ENCODE measurements at places on chromosomes 7 and 10.

DNA sequence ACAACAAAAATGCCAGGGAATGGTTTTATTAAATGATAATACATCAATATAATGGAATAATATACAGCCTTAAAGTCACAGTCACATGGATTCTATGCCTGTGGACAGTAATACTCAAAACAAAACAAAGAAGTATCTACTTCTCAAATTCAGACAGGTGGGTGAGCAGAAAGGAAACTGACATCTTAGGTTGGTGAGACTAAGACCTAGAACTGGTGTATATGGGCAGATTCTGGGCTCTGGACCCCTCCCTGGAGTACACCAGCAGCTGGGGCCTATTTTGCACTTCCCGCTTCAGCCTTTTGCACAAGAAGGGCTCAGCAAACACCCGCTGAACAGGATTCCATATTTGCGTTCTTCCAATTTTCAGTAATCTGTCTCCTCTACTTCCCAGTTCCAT lies 5.4 kb upstream of the FIS1 start:
- peaks cover 17% of the 10 kb centered on the region for H3K4me1 ChIP-seq
- H3K36me3 ChIP-seq: no peaks in the 10 kb centered on the region
- no peak overlapping the region for H3K27ac ChIP-seq

DNA sequence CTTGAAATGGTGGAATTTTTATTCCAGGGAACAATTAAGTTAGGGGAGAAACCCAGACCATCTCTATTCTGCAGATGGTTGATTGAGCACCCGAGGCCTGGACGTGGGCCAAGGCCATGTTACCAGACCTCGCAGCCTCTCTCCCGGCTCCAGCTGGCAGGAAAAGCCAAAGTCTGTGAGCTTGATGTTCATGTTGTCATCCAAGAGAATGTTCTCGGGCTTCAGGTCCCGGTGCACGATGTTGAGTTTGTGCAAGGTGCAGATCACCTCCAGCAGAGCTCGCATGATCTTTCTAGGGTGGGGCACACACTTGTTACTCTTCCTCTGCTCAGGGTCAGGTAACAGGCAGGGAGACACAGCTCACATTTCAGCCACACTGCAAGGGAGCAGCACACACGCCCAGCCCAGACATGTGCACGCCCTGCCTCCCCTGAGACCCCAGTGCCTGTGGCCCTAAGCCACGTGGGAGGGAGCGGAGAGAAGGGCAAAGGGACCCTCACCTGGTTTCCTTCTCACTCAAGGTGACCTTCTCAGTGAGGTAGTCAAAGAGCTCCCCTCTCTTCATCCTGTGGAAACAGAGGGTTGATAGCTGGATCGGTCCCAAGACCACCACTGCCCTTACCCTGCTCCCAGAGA lies 9.5 kb downstream of the PHKG1 start:
- H3K27me3 ChIP-seq: no peaks in the 10 kb centered on the region
- H3K36me3 ChIP-seq: no peaks in the 10 kb centered on the region

GRCh38 chr7:158416283-158416933 lies 171.2 kb downstream of the PTPRN2 start:
- no peak overlapping the region for H3K4me3 ChIP-seq
- no peak for DNase-seq
- no peaks in the 10 kb centered on the region for H3K36me3 ChIP-seq
- no peaks in the 10 kb centered on the region for H3K4me1 ChIP-seq
- H3K27ac ChIP-seq: no peak overlapping the region

DNA sequence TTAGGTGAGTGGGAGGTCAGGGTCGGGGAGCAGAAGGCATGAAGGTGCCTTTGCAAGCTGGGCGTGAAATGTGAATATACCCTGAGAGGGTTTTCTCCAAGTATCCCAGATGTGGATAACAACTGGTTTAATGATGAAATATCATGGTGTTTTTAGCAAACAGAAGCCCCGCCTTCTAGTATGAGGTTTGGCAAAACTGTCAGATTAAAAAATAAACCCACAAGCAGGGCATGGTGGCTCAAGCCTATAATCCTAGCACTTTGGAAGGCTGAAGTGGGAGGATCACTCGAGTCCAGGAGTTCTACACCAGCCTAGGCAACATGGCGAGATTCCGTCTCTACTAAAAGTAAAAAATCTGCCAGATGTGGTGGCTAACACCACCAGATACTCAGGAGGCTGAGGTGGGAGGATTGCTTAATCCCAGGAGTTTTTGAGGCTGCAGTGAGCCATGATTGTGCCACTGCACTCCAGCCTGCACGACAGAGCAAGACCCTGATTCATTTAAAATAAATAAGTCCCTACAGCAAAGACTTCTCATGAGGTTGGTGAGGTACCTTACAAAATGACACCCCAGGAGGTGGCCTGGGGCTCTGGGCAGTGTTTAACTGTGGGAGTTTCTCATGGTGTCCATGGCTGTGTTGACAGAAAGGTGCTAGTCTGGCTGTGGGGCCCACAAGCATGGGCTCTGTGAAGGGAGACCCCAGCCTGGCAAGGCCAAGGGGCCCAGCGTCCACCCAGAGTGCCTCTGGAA lies 6.7 kb upstream of the PWWP2B start:
- peaks cover 10% of the 10 kb centered on the region for H3K4me1 ChIP-seq
- H3K36me3 ChIP-seq: no peaks in the 10 kb centered on the region
- H3K27me3 ChIP-seq: no peaks in the 10 kb centered on the region
- DNase-seq: no peak

DNA sequence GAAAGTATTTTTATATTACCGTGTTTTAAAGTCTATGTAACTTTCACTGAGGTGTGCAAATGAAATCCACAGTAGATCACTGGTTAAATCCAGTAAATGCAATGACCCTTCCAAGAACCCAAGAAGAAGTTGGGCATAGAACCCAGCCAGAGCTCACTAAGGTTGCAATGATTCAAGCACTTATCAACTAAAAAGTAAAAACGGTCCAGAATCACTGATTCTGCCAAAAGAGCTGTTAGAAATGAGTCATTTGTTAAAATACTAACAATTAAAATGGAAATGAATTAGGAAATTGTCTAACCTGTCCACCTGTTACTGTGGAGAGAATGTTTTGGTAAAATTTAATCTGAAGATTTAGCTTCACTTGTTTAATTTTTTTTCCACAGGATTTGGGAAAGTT lies 74.4 kb downstream of the ANK3 start:
- DNase-seq: no peak
- peaks cover 9% of the 10 kb centered on the region for H3K4me1 ChIP-seq
- no peaks in the 10 kb centered on the region for H3K36me3 ChIP-seq
- no peak overlapping the region for H3K4me3 ChIP-seq
- H3K27me3 ChIP-seq: no peaks in the 10 kb centered on the region
- H3K27ac ChIP-seq: no peak overlapping the region

DNA sequence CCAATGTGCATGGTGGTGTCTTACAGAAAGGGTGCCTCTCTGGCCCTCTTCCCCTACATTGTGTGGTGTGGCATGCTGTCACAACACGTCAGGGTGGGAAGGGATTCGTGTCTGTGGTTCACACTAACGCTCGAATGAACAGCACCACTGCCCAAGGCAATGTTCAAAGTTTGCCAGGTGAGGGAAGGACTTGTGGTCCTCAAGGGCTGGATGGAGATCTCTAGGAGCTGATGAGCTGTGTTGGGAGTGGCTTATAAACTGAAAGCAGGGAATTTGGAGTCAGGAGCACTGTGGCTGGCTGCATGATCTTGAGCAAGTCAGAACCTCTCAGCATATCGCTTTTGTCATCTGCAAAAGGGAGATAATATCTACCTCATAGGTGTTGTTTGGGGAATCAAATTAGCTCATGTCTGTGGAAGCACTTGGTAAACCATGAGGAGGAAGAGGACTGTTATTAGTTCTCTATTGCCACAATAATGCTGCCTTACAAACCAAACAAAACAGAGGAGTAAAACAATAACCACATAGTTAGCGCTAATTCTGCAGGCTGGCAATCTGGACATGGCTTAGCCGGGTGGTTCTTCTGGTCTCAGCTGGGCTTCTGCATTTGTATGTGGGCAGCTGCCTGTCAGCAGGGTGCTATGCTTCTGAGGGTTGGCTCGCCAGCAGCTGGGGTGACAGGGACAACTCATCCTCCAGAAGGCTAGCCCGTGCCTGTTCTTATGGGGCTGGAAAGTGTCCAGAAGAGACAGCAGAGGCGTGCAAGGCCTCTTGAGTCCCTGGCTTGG lies 22.9 kb upstream of the C10orf105 start:
- H3K36me3 ChIP-seq: no peaks in the 10 kb centered on the region
- no peak overlapping the region for H3K27ac ChIP-seq
- DNase-seq: no peak

DNA sequence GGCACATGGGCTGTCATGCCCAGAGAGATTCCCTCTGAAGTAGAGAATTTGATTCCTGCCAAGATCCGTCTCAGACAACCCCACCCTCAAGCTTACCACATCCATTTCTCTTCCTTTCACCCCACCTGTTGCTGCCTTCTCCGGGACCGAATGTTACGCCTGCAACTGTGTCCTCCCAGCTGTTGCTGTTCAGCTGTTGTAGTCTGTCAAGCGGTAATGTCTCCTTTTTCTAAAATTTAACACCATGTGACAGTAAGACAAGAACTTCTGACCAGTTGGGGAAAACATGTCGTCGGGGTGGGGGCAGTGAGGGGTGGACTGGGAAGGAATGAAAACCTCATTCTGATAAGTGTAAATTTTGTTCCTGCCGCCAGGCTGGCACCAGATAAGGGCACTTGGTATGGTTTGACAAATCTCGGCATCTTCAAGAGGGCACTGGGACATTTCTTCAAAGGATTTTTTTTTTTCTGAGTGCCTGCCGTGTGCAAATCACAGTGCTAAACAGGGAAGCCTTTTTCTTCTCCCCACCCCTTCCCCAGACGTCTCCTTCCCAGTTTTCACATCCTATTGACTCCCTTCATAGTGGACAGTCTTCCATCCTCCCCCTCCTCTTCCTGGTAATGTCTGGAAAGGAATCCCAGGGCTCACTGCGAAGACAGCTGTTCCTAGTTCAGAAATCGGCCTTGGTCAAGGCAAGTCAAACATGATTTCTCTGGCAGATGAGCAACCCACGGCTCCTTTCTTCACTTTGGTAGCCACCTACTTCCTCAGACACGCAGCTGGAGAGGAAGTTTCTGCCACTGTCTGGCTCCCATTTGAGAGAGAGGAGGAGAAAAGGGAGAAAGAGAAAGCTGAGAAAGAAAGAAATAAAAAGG lies 5.0 kb upstream of the CELF2 start:
- H3K27ac ChIP-seq: no peak overlapping the region
- no peaks in the 10 kb centered on the region for H3K4me1 ChIP-seq
- DNase-seq: no peak
- no peaks in the 10 kb centered on the region for H3K36me3 ChIP-seq
- H3K27me3 ChIP-seq: no peaks in the 10 kb centered on the region

Data from pancreas (tissue), 10 donors.